ENCODE measurements at places on chromosomes 13 and 19.

- no peak for DNase-seq
Measured at GRCh38 chr13:60356970-60357369, 40.0 kb upstream of the TDRD3 start.

DNA sequence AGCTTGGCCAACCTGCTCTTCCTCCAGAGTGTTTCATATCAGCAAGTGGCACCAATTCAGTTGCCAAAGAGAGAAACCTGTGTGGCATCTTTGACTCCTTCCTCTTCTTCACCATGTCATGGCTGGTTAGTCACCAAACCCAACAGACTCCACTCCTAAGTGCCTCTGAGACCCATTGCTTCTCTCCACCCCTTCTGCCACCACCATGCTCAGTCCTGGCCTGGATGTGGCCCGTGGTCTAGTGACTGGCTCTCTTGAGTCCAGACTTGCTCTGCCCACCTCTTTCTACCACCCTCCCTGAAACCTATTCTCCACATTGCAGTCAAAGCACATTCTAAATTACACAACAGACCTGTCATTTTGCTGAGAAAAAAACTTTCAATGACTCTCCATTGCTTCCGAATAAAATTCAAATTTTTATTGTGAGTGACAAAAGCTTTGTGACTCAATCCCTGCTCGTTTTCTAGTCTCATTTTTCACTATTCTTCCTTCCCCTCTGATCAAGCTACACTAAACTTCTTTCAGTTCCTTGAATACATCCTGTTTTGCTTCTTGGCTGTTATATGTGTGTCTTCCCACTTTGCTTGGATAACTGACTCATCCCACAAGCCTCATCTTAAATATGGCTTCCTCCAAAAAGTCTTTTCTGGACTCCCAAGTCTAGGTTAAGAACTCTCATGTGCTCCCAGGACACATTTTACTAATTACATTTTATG is 12.0 kb upstream of the TNFSF11 start:
- no peak for DNase-seq

DNA sequence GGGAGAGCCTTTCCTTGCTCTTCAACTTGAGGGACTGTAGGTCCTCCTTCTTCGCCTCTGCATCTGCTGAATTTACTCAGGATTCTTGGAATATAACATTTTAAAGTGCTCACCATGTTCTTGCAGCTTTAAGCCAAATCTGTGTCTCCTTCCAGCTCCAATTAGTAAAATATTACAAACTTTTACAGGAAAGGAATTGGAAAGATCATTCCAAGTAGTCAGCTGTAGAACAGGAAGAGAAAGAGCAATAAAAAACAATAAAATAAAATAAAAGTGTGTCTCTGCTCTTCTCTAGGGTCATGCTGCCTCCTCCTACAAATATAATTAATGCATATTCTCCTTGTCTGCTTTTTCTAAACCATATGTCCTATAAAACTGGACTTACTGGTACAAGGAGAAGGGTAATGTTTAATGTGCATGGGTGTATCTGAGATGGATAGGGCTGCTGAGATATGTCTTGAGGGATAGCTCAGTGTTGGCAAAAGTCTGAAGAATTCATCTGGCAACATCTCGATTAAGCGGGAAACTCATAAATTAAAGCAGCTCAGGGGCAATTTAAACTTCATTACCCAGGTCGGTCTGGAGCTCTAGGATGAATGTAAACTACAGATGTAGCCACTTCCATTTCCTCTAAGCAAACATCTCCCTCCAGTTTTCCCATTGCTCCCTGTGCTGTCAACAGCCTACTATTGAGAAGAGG is 25.0 kb downstream of the ENOX1 start:
- DNase-seq: no peak

- no peak for DNase-seq
Measured at GRCh38 chr13:99469041-99469440, 32.2 kb upstream of the TM9SF2 start.

DNA sequence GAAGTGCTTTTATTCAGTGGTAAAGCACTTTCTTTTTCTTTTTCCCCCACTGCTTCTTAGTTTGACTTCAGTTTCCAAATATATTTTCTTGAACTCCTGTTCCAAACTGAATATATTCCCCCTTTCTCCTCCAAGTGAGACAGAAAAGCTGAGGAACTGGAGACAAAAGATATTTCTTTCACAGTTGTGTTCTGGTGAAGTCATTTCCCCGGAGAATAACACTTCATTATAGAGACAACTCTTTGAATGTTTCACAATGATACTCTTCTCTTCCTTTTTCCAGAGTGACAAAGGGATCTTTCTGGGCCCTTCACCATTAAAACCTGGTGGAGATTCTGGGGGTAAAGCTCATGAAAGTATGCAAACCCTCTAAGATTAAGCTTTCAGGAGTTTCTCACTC is 860.8 kb upstream of the SLITRK5 start:
- no peak for DNase-seq

- DNase-seq: no peak
Measured at GRCh38 chr13:109369353-109370052, 416.9 kb downstream of the IRS2 start.

DNA sequence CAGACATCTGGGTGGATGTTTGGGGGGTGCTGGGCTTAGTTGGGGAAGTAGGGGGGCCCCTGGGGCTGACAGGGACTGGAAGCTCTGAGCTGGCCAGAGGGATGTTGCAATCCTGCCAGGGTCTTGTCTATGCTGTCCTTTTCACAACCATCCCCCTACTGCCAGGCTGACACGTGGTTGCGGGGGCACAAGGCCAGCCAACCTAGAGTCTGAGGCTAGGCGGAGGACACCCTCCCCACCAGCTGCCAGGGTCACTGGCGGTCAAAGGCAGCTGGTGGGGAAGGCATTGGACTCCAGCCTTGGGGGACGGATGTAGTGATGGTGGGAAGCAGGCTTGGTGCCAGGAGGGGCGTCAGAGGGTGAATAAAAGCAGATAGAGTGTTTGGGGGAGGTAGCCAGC is 1.6 kb upstream of the APOC1 start:
- DNase-seq: peak; percentile 68

DNA sequence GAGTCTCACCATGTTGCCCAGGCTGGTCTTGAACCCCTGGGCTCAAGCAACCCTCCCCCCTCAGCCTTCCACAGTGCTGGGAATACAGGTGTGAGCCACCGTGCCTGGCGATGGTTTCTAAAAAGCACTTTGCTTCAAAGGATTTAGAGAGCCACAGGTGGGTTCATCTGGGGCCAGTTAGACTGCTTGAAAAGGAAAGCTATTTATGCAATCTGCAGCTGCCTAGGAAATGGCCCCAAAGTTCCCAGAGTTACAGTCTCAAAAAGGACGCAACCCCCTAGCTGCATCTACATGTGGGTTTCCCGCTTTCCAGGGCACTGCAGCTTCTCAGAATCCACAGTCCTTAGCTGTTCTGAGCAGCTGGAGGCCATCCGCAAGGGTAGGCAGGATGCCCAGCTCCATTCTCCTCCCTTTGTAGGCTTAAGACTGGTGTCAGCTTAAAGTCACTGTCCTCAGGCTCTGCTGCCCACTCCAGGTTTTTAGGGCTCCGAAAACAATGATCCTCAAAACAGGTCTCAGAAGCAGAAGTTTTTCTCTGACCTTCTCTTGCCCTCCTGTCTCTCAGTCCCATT is 41.4 kb downstream of the ZNF823 start:
- no peak for DNase-seq

- DNase-seq: peak; percentile 64
Measured at GRCh38 chr19:40523322-40524047, 53.2 kb upstream of the SHKBP1 start.

- DNase-seq: no peak
Measured at GRCh38 chr13:42526804-42527203, 47.1 kb upstream of the TNFSF11 start.

DNA sequence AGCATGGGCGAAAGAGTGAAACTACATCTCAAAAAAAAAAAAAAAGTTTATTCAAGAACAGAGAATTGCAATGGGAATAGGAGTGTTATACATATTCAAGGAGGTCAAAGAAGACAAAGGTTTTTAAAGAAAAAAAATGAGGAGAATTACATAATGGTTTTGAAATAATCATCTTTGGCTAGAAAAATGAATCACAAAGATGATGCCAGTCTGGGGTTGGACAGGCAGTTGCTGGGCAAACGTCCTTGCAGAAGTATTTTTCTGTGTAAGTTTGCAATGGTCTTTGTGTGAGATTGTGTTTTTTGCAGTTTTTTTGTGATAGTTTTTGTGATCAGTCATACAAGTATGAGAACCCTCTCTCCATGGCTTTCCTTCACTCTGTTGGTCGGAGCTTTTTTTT is 23.7 kb downstream of the LYPD3 start:
- no peak for DNase-seq
